HL-60 (cell line): ENCODE measurements at places on chromosomes 13 and 19.

DNA sequence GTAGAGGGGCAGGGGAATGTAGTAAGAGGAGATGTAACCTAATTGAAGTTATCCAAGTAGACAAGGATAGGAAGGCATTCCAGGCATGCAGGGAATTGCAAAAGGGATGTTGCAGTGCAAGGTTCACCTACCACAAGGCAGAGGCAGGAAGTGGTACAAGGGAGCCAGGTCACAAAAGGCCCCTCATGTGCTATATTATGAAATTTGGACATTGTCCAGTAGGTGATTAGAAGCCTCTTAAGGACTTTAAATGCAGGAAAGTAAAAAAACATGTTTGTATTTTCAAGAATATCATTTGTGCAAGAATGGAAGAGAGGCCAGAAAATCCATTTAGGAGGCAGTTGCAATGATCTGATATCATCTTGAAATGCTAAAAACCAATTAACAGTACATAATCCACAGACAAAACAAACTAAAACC is 111.4 kb downstream of the FRY start:
- peak; percentile 40 for DNase-seq

DNA sequence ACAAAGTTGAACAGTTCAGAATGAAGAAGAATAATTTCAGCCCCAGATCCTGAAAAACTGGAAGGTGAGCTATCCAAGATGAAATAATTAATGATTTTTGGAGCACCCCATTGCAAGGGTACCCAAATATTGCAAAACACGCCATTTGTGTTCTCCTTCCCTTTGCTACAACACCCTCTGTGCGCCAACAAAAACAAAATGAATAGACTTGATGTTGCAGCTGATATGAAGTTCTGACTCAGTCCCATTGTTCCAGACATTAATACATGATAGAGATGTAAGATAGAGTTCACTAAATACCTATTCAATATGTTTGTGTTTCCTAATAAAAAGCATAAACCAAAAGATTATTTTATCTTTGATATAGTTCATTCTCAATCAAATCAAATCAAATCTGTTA is 287.5 kb upstream of the SOX21 start:
- DNase-seq = no peak

DNA sequence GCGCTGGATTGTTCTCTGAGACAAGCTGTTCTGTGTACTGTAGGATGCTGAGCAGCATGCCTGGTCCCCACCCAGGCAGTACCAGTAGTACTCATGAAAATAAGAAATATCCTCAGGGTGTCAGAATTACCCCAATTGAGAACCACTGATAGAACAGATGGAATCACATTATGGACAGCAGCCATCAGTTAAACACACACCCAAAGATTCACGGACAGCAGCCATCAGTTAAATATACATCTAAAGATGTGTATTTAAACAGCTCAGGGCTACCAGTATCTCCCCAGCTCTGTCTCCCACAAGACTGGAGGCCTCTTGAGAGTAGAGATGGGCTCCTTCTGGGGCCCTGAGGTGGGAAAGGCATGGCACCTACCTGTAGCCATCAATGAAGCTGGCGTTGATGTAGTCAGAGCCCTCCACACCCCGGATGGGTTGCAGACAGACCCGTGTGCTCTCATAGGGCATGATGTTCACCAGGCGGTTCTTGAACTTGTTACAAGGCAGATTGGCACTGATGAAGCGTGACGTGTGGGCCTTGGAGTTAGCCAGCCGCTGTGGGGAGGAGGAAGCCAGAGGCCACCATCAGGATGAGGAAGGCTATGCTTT is 129.3 kb downstream of the PTPRS start:
- no peak for DNase-seq

GRCh38 chr13:24194447-24194846 is 33.9 kb downstream of the SPATA13 start:
- DNase-seq = no peak

DNA sequence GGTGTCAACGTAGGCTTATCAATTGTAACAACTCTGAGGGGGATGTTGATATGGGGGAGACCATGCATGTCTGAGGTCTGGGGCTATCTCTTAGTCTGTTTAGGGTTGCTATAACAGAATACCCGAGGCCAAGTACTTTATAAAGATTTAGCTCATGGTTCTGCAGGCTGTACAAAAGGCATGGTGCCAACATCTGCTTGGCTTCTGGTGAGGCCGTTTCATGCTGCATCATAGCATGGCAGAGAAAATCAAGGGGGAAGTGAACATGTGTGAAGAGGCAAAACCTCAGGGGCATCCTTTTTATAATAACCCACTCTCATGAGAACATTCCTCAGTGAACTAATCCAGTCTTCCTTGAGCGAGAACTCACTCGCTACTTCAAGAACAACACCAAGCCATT is 353.8 kb downstream of the ENOX1 start:
- DNase-seq = no peak

- no peak for DNase-seq
Observed at GRCh38 chr13:39577838-39578491, 25.0 kb downstream of the LHFPL6 start.

DNA sequence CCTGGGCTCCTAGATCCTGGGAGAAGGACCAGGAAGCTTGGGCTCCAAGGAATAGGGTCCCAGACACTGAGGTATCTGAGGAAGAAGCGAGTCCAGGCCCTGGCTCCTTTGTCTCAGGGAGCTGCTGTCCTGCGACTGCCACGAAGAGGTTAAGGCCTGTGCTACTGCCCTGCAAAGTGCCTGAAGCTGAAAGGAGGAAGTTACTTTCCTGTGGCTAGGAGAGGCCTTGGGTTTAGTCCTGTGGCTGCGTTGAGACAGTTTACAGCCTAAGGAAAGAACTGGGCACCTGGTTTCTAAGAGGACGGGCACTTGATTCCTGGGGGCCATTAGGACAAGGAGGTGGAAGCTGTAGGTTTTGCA is 2.8 kb downstream of the MYADM start:
- DNase-seq = no peak

GRCh38 chr13:103187721-103188156 is 121.5 kb upstream of the SLC10A2 start:
- DNase-seq = peak; percentile 12

GRCh38 chr13:79901336-79901735 is 420.4 kb downstream of the NDFIP2 start:
- peak; percentile 70 for DNase-seq

- peak; percentile 59 for DNase-seq
Observed at GRCh38 chr19:41575998-41576397, at the start of gene CEACAM21. Gene CEACAM21, plus strand, starts transcription at chr19:41576166. Its CDS starts 109 bp downstream, at chr19:41576275.

DNA sequence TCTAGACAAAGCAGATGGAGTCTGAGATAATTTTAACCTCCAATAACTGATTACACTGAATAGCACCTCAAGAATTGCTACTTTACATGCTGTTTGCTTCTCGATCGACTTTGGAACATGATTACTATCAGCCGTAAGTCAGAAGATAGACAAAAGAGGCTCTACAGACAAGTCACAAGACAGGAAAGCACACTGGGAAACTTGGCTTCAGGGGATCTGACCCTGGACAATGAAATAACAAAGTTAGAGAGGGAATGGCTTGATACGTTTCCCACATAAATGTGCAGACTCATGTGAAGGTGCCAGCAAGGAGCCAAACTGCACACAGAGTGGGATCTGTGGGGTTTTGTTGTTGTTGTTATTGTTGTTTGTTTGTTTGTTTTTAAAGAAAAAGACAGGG is 28.5 kb downstream of the DCLK1 start:
- DNase-seq = no peak

- DNase-seq = no peak
Observed at GRCh38 chr13:107788464-107789165, 426.7 kb downstream of the LIG4 start.

DNA sequence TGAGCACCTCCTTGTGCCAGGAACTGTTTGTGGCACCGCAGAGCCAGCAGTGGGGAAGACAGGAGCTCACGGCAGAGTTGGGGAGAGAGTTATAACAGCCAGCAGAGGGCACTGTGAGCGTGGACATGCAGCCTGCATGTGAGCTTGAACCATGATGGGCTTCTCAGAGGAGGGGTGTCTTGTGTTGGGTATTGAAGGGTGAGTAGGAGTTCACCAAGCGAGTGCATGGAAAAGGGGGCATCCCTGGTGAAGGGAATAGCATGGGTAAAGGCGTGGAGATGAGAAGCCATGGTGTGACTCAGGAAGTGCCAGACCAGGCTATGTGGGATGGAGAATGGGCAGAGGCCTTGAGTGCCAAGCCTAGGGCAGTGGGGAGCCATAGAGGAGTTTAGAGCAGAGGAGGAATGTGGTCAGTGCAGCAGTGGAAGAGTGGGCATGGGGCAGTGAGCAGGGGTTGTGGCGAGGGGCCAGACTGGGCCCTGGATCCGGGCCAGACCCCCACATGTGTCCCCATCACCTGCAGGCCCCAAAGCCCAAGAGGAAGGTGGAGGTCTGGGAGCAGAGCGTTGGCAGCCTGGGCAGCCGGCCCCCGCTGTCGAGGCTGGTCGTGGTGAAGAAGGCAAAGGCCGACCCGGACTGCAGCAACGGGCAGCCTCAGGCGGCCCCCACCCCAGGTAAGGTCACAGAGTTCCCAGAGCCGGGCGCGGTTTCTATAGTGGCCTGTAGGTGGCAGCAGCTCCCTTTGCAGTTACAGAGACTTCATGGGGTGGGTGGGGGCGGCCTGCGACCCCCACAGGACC is 11.8 kb upstream of the SHD start:
- peak; percentile 73 for DNase-seq

GRCh38 chr13:75442736-75443234 is 39.2 kb downstream of the TBC1D4 start:
- no peak for DNase-seq

GRCh38 chr13:36329361-36329760 is 16.8 kb downstream of the SPART start:
- no peak for DNase-seq

DNA sequence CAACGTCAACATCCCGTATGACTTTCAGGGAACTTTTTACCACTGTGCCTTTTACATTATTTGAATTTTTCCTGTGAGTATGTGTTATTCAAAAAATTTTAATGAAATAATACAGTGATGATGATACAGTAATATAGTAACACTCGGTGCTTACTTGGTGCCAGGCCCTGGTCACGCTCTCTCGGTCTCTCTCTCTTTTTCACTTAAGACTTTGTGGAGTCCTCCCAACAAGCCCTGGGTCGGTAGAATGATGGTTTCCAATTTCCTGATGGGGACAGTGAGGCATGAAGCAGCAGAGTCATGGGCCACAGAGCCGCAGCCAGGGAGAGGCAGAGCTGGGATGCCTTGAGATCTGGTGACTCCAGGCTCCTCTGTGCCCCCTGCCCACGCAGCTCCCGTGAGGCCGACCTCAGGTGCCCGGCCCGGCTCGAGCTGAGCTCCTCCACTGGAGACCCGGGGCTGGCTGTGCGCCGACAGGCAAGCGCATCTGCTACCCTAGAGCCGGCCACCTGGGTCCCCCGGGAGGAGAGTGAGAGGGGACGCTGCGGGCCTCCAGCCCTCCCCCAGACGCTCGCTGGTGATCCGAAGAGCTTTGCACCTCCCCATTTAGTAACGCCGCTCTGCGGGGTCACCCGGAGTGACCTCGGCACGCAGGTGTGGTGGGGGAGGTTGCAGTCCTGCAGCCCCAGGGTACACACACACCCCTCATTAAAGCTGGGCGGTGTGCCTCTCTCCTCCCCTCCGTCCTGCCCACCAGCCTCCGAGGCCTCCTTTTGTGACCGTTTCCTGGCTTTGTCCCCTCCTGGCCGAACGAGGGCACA is 4.4 kb upstream of the SBK3 start:
- no peak for DNase-seq

- DNase-seq = peak; percentile 73
Observed at GRCh38 chr13:48562296-48563066, 29.6 kb upstream of the RCBTB2 start.

DNA sequence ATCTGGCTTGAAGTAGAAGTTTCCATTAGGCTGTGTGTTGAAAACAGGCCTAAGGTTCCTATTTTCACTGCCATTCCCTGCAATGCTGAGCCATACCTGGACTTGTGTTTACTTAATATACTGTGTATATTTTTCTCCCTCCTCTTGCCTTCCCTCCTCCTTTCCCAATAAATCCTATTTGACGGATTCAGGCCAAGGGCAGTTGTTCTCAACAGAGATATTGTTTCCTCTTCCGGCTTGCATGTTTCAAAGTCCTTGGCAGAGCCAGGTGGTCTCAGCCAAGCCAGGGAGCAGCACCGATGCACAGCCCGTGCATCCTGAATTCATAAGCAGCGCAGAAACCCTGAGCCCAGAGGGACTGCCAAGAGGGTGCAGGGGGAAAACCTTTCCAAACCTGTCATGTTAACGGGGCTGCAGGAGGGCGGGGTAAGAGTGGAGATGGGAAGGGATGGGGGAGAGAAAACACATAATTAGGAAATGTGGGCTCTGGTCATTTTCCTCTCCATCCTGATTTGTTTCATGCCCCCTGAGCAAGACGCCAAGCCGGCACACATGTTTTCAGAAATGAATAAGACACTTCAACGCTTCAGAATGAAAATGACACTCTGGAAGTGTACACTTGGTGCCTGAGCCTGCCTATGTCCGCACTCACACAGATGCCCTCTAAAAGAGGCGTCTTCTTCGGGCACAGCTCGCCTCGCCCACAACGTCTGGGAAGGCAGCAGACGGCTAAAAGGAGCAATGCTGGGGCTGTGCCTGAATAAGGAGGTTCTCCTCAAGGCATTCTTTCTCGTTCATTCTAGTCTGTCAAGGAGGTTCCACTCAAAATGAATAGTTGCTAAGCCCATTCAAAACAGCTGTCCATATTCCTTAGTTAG is 149.3 kb upstream of the UBL3 start:
- no peak for DNase-seq

DNA sequence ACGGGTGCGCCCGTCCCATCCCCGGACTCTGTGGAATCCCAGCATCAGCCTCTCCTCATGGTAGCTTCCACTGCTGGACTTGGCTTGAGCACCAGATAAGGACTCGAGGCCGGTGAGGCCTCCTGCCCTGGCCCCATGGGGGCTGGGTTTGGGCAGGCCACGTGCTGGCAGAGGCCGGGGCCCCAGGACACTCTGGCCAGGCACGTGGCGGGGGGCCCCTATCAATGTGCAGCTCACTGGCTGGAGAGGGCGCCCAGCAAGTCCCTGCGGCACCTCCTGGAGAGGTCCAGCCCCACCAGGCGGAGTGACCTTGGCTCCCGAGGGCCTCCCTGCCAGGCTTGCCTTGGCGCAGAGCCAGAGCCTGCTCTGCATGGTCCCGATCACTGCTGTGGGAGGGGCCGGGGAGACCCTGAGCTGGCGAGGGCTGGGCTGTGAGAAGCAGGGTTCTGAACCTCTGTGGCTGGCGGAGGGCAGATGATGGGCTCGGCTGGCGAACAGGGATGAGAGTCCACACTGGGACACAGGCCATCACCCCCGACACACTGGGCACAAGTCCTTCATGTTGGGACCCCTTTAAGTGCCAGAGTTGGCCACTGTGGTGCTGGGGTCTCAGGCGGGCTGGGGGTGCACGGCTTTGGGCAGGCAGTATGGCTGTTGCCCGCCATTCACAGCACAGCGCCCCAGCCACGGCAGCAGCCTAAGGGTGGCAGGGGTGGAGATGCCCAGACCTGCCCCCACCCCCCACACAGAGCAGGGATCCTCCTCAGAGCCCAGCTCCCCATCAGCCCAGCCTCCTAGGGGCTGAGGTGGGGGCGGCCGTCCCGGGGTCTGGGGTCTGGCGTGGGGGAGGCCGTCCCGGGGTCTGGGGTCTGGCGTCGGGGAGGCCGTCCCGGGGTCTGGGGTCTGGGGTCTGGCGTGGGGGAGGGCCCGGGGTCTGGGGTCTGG is 19.1 kb downstream of the CEBPG start:
- DNase-seq = no peak
